ENCODE measurements at places on chromosomes 2 and 18. TPM values are rescaled to one million over a fixed set of nuclear protein-coding genes. Genes with fewer than 3 reads are reported as not detected.

The SPC25 gene
- total RNA-seq: 0.96 TPM

GRCh38 chr2:36526226-36526625, 71.7 kb downstream of the FEZ2 start:
- no peak overlapping the region for H3K4me3 ChIP-seq
- no peaks in the 10 kb centered on the region for H3K36me3 ChIP-seq
- no peaks in the 10 kb centered on the region for H3K4me1 ChIP-seq

DNA sequence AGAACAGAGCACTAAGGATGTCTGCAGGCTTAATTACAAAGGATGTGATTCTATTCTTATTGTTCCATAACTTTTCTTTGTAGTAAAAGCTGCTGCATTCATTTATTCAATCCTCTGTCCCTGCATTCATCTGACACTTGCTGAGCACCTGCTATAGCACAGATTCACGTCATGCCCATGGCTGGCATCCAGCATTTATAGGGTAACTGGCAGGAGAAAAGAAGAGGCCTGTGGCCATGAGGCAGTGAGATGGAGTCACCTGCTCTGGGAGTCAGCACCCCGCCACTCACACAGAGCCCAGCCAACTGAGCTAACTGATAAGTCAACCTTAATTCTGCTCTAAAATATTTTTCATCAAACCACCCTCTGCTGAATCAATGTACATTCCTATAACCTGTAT, 18.3 kb upstream of the CDC42EP3 start:
- no peaks in the 10 kb centered on the region for H3K27me3 ChIP-seq
- H3K27ac ChIP-seq: no peak overlapping the region
- H3K4me3 ChIP-seq: no peak overlapping the region
- no peaks in the 10 kb centered on the region for H3K36me3 ChIP-seq
- H3K4me1 ChIP-seq: no peaks in the 10 kb centered on the region

The ZNF2 gene
- total RNA-seq: 1.8 TPM

DNA sequence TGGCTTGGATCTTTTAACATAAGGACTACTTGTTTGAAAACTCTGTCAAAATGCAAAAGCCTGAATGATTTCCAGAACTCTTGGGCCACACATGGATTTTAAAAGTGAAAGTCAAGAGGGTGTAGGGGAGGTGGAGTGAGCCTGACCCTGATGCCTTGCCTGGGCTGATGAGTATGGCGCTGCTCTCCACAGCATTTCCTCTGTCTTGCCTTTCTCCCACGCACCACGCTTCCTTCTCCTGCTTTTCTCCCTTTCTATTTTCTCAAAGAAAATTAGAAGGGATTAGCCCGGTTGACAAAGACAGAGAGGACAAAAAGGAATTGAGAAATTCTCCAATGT, 207.0 kb upstream of the CCDC68 start:
- H3K27me3 ChIP-seq: no peaks in the 10 kb centered on the region
- DNase-seq: no peak
- H3K4me1 ChIP-seq: no peaks in the 10 kb centered on the region
- H3K27ac ChIP-seq: no peak overlapping the region
- no peaks in the 10 kb centered on the region for H3K36me3 ChIP-seq

DNA sequence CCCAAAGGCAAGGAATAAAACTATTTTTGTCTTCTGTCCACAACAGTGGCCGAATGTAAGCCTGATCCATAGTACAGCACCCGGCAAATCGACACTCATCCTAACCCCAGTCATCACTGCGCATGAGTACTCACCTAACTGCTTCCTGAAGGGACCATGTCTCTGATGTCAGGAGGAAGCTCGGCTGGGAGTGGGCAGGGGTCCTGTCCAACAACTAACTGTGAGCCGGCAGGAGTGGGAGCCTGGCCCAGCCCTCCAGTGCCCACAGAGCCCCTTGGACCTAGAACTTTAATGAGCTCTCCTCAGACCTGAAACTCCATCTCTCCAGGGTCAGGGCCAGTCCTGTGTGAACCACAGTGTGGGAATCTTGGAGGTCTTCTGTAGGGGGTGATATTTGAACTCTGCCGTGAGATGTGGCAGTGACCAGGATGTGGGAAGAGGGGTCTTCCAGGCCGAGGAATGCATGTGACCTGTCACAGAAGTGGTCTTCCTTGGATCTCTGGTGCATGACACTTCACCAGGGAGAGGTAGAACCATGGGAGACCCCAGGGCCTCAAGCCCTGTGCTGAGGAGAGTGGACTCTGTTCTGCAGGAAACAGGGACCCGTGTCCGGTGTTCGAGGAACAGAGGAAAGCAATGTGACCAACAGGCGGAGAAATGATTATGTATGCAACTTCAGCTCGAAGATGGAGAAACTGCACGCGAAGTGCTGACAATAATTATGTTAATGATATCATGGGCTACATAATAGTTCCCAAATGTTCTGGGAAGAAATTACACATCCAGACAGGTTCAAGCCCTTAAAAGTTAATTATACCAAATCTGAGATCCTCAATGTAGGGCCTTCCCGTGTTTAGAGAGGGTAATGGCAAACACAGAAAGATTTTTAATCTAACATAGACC, 240.1 kb upstream of the HDAC4 start:
- no peak overlapping the region for H3K4me3 ChIP-seq
- H3K27ac ChIP-seq: no peak overlapping the region
- no peak for DNase-seq
- H3K36me3 ChIP-seq: no peaks in the 10 kb centered on the region
- H3K4me1 ChIP-seq: no peaks in the 10 kb centered on the region

DNA sequence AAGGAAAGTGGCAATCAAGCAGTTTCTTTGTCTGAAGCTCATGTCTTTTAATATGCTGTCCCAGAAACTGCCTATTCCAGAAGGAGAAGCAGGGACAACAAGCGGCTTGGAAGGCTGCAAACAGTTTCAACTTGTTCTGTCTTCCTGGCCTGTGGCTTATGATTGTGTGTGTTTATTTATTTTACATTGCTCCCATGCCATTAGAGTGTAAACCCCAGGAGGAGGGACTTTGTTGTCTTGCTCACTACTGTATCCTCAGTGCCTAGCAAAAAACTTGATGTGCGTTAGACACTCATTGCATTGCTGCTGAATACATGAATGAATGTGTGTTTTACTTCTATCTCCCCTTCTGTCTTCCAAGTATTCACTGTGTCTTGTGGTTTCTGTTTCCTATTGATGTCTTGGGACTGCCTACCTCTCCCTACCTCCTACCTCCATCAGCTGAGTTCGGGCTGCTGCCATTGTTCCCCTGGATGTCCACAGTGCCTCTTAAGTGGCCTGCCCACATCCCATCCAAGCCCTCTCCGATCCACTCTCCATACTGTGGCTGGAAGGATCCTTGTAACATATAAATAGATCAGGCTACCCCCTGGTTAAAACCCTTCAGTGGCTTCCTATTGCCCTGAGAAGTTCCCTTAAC, 261.4 kb downstream of the DYSF start:
- no peak overlapping the region for H3K4me3 ChIP-seq
- H3K36me3 ChIP-seq: no peaks in the 10 kb centered on the region
- H3K27me3 ChIP-seq: no peaks in the 10 kb centered on the region
- no peak for DNase-seq

The DNAH7 gene
- total RNA-seq: not detected

Data from CD4-positive, CD25-positive, alpha-beta regulatory T cell (primary cell).